RCC 7860 (cell line): ENCODE measurements at places on chromosomes 6 and 20.

DNA sequence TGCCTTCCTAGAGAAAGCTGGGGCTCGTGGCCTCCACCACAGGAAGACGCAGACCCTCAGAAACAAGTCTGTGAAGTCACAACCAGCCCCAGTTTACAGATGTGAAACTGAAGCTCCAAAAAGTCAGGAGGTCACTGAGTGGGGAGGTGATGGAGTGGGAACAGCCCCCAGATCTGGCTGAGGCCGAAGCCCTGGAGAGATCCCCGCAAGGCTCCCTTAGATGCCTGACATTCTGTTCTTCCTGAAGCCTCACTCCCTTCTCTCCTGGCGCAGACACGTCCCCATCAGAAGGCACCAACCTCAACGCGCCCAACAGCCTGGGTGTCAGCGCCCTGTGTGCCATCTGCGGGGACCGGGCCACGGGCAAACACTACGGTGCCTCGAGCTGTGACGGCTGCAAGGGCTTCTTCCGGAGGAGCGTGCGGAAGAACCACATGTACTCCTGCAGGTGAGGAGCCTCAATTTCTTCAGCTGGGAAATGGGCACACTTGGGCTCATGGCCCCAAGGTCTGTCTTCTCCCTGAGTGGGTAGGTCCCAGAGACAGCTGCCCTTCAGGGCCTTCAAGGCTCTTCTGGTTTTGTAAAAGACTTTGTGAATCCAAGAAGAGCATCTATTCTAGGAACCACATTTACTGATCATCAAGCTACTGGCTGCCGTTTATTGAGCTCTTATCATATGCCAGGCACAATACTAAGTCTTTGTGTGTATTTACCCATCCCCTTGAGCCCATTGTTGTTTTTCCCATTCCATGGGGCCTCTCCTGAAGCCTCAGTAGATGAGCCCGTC, 50.5 kb downstream of the HNF4A start:
- DNase-seq, result no peak

DNA sequence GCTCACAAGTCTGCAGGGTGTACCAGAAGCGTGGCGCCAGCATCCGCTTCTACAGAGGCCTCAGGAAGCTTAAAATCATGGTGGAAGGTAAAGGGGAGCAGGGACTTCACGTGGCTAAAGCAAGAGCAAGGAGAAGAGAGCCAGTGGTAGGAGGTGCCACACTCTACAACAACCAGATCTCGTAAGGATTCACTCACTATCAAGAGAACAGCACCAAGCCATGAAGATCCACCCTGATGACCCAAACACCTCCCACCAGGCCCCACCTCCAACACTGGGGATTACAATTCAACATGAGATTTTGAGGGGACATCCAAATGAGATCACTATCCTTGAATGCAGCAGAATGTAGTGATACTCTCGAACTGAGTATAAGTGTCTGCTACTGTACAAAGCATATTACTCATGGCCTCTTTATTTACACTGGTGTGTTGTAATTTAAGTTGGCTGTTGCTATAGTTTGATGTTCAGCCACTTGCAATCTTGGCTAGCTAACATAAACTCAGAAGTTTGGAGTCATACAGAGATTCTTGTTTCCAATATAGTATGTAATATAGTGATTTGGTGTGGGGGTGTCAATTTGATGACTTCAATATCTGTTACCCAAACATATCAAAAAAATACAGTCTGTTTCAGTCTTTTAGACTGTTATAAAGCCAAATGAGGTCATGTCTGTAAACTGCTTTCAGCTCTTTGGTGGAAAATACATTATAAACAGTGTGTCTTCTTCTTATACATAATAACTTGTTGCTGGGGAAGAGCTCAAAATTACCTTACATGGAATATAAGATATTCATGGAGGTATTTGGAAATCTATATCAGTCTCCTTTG, 39.4 kb upstream of the MYLIP start:
- no peak for DNase-seq

DNA sequence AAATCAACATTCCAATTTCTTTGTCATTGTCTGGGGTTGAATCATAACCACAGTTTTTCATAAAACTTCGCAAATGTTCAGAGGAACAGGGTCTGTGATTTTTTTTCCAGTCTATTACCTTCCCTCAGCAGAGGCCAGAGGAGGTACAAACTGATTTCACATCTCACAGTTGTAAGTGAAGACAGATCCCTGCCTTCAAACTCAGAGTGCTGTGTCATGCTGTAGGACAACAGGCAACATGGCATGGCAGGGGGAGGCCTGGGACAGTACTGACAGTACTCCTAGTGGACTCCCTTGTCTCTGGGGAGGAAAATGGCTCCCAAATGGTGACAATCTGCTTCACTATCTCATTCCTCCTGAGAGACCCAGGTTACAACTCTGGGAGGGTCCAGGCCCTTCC, 308.6 kb downstream of the CDC5L start:
- no peak for DNase-seq

GRCh38 chr6:21377356-21377755, 216.2 kb upstream of the SOX4 start:
- no peak for DNase-seq

DNA sequence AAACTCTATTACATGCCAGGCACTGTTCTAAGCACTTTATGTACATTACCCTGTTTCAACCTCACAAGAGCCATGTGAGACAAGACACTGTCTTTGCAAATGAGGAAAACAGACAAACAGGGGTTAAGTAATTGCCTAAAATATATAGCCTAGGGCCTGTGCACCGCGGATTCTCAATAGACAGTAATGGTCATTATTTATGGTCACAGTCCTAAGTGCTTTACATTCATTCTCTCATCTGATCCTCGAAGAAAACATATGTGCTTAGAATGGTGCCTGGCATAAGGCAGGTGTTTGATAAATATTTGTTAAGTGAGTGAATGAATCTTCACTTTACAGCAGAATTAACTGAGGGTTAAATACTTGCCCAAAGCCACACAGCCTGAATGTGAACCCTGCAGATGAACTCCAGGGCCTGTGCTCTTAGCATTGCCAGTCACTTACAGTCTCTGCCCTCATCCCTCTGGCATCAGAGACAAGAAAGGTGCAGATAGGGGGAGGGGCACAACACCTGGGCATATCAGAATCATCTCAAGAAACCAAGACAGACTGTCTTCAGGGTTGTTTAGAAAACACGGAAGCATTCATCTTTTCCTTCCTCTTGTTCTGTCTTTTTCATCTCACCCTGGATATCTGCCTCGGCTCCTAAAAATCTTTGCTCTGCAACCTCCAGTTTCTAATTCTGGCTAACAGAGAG, 92.8 kb upstream of the SASH1 start:
- no peak for DNase-seq

GRCh38 chr20:12223057-12223456, 305.4 kb downstream of the BTBD3 start:
- no peak for DNase-seq

DNA sequence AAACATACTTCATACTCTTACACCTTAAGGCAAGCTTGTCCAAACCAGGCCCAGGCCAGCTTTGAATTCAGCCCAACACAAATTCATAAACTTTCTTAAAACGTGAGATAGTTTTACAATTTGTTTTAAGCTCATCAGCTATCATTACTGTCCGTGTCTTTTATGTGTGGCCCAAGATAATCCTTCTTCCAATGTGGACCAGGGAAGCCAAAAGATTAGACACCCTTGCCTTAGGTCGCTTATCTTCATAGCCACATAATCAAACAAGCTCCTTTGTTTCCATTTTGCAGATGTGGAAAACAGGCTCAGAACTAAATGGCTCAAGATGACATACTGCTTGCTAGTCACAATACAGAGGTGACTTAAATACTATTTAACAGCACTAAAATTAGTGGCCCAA, 6.0 kb downstream of the SALL4 start:
- no peak for DNase-seq

- no peak for DNase-seq
These were observed 33.4 kb downstream of the NCOA3 start for GRCh38 chr20:47535088-47535487.
